Eye (tissue), 1 donor: ENCODE measurements at places on chromosomes 3 and 15.

DNA sequence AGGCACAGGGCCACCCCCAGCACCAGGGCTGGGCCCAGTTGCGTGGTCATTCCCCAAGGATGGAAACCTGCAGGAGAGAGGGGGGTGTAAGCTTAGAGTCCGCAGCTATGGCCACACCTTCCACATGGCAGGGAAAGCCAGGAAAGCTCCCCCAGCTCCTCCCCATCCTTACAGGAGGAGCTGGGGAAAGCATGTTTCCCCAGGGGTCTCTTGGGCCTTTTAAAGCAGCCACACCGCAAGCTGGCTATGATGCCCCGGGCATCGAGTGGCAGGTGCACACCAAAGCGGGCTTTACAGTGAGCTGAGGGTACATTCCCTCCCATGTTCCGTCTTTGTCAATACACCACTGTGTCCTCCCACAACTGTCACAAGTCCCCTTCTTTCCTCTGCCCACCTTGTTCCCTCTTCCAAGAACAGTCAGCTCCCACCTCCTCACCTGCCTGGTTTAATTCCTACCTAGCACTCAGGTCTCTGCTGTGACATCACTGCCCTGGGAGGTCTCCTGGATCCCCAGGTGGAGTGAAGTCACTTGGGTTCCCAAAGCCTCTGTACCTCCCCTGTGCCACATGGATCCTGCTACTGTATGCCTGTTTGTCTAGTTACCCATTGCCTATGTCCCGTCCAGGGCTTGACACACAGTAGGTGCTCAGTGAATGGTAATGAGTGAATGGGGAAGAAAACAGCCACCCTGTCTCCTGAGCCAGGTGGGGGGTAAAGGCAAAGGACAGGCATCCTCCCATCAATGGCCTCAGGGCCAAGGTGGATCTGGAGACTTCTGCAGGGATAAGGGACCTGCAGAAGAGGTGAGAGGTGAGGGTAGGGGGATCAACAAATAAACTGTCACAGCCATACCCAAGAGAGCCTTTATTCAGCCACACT, 3.4 kb downstream of the HYAL3 start:
- no peak for DNase-seq

DNA sequence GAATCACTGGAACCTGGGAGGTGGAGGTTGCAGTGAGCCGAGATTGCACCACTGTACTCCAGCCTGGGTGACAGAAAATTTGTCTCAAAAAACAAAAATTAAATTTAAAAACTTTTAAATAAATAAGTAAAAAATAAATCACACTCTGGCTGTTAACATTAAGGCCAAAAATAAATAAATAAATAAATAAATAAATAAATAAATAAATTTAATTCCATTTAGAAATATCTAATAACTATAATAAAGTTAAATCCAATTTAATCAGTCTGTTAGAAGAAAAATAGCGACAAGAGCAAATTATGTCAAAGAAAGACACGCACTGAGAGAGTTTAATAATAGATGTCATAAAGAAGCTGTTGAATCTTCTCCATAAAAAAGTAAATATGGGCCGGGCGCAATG, 13.4 kb downstream of the MAP4 start:
- DNase-seq: no peak

GRCh38 chr3:197736010-197736490, 654 bp downstream of the RUBCN start:
- no peak for DNase-seq

- no peak for DNase-seq
Observed at GRCh38 chr15:99125061-99125891, 20.4 kb downstream of the SYNM start.

DNA sequence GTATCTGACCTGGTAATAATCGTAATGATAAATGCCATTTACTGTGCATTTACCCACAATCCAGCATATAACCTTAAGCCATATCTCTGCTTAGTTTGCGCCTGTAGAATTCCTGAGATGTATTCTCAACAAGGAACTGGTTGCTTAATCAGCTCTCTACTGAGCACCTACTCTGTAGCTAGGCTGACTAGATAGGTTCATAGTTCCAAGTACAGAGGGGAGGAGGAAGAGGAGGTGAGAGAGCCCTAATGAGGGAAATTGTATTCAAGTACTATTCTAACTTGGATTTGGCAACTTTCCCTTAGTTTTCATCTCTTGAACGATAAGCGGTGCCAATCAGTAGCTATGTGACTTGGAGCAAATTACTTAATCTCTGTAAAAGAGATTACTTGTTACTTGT, 5.6 kb upstream of the AKAP13 start:
- DNase-seq: no peak

DNA sequence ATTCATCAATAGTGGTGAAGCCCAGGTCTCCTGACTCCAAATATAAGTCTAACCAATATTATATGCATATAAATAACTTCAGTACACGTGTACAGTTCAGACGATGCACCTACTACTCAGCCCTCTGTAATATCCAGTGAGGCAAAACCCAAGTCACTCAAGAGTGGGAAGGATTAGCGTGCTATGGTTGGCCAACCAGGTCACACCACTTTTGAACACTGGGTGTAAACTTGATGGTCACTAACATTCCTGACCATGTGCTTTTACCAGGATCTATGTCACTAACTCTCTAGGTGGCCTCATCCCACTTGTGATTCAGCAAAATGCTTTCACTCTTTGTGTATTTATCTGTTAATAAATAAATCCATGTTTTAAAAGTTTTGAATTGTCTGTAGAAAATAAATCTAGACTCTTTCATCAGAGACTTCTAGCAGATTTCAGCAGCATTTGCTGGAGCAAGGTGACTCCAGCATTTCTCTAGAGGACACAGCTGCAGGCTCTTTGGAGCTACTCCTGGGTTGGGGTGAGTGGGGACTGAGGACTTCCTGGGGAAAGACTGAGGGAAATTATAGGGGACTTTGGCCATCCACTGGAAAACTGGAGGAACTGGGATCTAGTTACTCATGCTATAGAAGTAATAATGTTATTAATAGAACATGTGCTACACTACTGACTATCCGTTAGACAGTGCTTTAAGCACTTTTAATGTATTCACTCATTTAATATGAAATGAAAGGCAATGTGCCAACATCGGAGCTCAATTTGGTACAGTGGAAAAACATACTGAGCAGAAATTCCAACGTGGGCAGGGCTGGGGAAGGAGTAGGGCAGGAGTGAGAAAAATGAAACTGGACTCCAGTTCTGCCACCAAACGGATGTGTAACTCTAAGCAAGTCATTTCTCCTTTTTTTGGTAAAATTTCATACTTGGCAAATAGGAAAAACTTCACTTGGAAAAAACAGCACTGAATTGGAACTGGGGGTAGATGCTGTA, 97.9 kb downstream of the RORA start:
- DNase-seq: no peak

DNA sequence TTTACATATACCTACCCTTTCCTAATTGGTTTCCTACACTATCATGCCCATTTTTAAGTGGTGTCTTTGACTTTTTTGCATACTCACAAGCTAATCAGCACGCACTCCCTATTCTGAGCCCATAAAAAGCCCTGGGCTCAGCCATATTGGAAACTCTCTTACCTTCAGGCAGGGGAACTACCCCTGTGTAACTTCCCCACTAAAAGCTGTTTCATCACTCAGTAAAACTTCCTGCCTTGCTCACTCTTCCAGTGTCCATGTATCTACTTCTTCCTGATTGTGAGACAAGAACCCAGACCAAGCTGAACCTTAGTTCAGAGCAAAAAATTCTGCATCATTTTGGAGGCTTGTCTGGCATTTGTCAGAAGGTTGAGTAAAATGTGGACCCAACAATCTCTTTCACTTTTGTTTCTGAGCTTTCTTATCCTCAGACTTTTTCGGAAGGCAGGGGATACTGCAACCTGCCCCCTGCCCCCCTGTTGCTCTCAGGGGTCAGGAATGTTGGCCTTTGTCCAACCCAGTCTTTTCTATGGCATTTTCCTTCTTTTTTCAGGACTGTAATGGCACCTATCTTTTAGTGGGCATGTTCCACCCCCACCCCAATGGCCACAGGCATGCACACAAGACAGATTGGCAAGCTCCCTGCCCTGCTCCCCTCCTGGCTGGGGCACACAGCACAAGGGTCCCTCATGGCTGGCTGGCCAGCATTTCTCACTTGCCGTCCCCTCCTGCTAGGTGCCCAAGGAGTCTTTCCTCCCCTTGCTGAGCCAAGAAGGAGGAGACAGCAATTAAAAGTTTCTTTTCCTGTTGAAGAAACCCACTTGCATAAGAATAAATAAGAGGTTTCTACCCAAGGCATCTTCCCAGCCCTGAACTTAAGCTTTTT, 26.3 kb upstream of the TMEM45A start:
- DNase-seq: no peak
